Cortex of kidney (tissue), 1 donor: ENCODE measurements at places on chromosomes 4 and X.

GRCh38 chrX:24110069-24110468 is 39.5 kb upstream of the ZFX start:
- no peak for DNase-seq

DNA sequence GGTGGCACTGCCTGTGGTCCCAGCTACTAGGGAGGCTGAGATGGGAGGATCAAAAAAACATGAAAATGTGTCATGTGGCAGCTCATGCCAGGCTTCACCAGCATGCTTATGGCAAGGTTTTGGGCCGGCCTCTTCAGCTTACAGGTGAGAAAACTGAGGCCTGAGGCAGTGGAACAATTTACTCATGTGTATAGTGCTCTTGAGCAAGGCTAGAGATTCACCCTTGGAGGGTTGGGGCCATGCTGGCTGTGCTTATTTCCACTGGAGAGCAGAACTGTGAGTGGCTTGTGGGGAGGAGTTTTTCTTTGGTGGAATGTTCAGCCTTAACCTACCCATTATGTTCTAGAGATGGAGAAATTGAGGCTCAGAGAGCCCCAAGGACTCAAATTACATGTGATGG is 31.8 kb downstream of the NSD2 start:
- no peak for DNase-seq

DNA sequence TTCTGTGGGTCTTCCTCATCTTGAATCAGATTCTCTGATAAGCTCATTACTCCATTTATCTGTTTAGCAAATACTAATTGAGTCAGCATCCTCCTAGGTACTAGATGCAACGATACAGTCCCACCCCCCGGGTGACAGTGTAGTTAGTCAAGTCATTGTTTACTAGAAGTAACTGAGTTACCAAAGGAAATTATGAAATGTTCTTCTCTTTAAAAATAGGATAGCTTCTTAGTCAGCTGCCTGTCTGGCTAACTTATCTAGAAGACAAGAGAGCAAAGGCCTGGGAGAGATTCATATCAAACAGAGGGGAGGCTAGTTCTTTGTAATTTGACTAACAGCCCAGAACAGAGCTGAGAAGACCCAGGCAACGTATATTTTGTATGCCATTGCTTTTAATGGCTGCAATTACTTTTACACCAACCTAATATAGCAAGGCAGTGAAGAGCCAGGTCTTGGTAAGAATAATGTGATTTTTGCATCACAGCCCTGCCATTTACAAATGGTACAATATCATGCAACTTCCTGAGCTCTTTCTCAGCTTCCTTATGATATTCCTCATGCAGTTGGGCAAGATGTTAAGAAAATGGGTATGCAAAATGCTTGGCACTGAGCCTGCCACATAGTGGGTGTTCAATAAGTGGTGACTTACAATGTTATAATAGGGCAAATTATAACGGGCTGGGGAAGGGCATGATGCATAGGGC is 149.9 kb downstream of the CHIC2 start:
- no peak for DNase-seq

DNA sequence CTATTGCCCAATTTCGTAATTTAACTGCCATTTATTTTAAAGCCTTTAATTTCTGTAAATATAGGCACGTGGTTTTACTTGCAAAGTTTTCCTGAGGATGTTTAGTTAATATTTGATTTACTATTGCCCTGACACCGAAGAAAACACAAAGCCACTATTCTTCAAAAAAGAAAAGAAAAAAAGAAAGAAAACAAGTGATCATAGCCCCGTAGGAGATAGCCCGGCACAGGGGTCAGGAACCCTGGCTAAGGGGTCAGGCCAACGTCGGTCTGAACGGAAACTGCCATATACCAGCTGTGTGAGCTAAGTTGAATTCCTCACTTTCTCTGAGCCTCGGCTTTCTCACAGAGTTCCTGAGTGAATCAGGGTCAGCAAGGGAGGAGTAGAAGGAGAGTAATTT is 17.7 kb upstream of the LAMP2 start:
- no peak for DNase-seq

GRCh38 chr4:6941796-6942195 is 32.2 kb downstream of the TBC1D14 start:
- no peak for DNase-seq

DNA sequence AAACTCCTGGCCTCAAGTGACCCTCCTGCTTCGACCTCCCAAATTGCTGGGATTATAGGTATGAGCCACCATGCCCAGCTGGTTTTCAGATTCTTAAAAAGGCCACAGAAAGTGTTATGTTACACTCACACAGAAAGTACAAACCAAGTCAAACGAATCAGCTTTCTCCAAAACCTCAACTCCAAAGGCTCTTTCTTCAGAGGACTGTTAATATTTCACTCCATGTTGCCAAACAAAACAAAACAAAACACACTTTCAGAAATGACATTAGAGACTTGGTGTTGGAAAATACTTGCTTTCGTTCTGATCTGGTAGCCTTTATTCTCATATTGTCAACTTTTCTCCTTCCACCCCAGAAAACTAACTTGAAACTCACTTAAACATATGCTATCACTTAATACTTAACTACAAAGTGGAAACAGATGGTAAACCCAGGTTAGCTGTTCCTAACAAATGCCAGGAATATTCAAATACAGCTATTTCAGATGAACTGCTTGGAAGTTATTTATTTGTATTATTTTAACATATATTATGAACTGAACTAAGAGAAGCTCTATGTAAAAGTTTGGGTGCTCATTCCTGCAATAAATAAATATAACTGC is 34.7 kb downstream of the RLIM start:
- DNase-seq = no peak

- no peak for DNase-seq
These were observed 68.3 kb upstream of the SPANXB1 start for GRCh38 chrX:140933874-140934655.

- DNase-seq = no peak
These were observed 44.7 kb downstream of the SCD5 start for GRCh38 chr4:82753725-82754410.

DNA sequence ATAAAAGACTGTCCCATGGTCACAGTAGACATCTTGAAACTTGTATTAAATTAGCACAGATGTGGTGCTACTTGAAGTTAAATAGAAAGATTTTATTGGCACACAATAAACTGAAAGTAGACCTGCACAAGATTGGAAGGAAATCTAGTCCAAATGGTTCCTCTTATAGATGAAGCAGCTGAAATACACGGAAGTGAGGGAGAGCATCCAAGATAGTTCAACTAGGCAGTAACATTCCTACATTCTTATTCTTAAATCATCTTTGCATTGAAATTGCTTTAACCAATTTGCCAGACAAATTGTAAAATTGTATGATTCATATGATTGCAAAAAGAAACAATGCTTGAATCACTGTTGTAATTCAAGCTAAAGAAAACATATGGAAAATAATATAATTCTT is 87.6 kb upstream of the VCX3B start:
- DNase-seq = no peak

- DNase-seq = no peak
These were observed 12.8 kb downstream of the CYSLTR1 start for GRCh38 chrX:78314561-78314960.

DNA sequence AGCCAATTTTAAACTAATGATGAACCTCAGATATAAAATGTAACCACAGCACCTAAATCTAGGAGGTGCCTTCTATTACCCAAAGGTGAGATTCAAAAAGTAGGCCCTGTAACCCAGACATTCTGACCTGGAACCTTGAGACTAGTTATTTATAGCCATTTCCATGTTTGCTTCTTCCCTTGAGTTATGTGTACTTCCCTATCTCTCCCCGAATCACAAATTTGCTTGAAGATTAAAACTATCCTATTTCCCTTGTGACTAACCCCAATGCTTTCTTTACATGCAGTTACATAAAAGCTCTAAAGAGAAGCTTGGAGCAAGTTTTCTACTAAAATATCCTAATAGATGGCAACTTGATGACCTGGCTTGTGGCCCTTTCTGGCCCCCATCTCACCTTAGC is 32.6 kb upstream of the S100G start:
- DNase-seq = no peak

- DNase-seq = no peak
These were observed 44.1 kb upstream of the KDR start for GRCh38 chr4:55169352-55169961.

DNA sequence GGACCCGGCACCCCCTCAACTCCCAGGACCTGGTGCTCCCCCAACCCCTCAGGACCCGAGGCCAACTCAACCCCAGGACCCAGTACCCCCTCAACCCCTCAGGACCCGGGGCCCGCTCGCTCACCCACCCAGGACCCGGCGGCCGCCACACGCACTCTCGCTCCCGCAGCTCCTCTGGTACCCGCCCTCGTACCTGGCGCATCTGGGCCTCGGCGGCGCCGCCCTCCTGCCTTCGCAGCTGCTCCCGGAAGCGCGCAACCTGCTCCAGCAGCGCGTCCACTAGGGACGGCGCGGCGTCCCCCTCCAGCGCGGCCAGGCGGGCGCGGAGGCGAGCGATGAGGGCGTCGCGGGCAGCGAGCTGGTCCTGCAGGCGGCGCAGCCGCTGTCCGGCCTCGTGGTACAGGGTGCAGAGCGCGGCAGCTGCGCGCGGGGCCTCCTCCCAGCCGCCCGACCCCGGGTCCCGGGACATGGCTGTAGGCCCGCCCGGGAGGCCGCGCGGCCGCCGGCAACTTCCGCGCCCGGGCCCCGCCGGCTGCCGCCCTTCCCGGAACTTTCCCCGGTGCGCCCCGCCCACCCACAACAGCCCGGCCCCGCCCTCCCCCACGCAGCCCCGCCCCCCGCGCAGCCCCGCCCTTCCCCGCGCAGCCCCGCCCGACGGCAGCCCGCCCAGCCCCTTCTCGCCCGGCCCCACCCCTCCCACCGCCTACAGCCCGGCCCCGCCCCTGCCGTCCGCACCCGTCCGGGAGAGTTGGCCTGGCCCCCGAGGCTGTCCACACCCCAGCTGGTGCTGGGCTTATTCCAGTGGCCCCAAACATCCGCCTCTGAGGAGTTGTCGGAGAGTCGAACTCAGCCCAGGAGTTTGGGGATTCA is at the start of gene TNIP2:
TNIP2 (minus strand) TSS at position 516 of the 870 bp plus-strand sequence; CDS start at position 469, 47 bp downstream.
- no peak for DNase-seq

- DNase-seq = no peak
These were observed 303.5 kb downstream of the ANKRD50 start for GRCh38 chr4:124409044-124409443.

DNA sequence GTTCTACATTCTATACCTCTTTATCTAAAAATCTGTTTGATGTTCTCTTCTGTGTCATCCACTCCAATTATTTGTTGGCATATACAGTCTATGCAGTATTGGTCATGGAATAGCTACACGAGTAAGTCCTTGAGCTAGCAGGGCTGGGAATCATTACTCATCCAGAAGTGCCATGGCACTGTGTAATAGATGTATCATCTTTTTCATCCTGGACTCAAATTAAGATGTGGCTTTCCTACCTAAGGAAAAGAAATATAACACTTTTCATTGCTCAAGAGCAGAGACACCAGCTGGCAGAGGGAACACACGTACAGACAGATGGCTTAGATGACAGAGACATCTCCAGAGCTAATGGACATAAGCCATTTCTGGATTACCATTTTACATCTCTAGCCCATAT is 159.8 kb downstream of the FAM13A start:
- DNase-seq = no peak

DNA sequence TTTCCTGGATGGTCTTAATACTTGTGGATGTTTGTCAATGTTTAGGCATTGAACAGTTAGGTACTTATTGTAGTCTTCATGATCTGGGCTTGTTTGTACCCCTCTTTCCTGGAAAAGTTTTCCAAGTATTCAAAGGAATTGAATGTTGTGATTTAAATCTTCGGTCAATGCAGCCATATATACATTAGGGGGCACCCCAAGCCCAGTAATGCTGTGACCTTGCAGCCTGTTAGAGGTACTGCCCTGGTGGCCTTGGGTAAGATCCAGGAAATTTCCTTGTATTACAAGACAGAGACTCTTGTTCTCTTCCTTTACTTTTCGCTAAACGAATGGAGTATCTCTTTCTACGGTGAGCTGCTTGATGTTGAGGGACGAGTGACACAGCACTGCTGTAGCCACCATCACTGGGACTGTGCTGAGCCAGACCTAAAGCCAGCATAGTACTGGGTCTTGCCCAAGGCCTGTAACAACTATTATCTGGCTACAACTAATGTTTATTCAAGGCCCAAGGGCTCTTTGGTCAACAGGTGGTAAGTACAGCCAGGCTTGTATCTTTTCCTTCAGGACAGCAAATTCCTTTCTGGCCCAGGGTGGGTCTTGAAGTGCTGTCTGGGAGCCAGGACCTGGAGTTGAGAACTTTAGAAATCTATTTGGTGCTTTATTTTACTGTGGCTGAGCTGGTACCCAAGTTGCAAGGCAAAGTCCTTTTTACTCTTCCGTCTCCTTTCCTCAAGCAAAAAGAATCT is 118.3 kb upstream of the ATOH1 start:
- no peak for DNase-seq

GRCh38 chr4:4560642-4561041 is 18.8 kb upstream of the STX18 start:
- no peak for DNase-seq

DNA sequence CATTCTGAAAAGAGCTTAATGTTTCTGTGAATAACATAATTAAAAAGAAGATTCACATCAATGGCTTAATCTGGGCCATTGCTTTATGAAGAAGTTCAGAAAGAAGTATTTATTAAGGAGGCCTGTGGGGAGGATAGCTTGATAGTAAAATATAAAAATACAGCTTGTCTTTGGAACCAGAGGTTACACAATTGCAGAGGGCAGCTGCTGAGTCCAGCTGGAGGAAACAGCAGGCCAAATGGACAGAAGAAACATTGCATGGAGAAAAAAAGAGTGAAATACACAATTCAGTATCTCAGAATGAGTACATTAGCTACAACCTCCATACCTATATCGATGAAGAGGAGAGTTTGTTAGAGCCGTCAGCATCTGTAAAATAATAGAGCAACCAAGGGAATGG is 148.0 kb upstream of the NPY2R start:
- DNase-seq = no peak

DNA sequence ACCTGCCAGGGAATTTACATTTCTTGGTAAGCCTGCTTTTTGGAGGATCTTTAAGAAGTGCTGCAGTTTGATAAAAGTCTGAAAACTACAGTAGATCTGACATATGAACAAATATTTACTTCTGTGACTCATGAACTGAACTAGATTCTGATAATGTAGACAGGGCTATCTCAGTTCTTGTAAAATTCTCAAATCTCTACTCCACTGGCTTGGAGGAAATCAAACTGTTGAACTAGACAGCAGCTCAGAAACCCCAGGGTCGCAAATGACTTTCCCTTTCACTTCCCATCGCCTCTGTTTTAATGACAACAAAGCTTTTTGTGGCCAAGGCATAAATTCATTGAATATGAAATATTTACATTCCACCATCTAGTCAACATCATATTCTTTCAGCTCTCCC is 15.4 kb upstream of the OCIAD1 start:
- DNase-seq = no peak
